ENCODE measurements at places on chromosomes 6 and 20.

- no peak for DNase-seq
Measured at GRCh38 chr20:23224806-23225205, 125.8 kb upstream of the NXT1 start.

- DNase-seq: no peak
Measured at GRCh38 chr6:140485740-140486449, 1111.4 kb upstream of the CITED2 start.

GRCh38 chr6:155399062-155399744, 56.4 kb downstream of the NOX3 start:
- no peak for DNase-seq

DNA sequence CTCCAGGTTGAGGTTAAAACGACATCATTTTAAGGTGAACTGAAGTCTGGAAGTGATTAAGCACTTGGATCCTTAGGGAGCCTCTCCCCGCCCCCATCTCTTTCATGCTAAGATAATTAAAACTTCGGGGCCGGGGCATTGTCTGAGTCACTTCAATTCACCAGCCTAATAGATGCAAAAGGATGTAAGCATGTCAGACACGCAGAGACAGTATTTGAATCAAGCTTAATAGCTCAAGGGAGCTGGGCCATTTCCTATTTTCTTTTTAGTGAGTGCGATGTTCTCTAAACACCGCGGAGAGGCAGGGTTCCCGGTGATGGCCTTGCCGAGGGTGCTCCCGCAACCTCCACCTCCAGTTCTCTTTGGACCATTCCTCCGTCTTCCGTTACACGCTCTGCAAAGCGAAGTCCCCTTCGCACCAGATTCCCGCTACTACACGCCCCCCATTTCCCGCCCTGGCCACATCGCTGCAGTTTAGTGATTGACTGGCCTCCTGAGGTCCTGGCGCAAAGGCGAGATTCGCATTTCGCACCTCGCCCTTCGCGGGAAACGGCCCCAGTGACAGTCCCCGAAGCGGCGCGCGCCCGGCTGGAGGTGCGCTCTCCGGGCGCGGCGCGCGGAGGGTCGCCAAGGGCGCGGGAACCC, 516 bp upstream of the IRF4 start:
- DNase-seq: no peak

GRCh38 chr6:163952005-163952404, 537.5 kb downstream of the QKI start:
- DNase-seq: no peak

DNA sequence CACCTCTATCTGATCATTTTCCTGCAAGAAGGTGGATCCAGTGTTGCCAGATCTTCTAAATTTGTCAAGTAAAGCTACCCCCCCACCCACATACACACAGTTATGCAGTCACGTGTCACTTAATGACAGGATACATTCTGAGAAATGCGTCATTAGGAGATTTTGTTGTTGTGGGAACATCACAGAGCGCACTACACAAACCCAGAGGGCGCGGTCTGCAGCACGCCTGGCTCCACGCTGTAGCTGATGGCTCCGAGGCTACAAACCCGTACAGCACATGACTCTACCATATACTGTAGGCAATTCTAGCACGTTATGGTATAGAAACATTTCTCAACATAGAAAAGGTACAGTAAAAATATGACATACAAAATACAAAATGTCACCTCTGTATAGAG, 126.9 kb downstream of the SYCP2 start:
- no peak for DNase-seq

DNA sequence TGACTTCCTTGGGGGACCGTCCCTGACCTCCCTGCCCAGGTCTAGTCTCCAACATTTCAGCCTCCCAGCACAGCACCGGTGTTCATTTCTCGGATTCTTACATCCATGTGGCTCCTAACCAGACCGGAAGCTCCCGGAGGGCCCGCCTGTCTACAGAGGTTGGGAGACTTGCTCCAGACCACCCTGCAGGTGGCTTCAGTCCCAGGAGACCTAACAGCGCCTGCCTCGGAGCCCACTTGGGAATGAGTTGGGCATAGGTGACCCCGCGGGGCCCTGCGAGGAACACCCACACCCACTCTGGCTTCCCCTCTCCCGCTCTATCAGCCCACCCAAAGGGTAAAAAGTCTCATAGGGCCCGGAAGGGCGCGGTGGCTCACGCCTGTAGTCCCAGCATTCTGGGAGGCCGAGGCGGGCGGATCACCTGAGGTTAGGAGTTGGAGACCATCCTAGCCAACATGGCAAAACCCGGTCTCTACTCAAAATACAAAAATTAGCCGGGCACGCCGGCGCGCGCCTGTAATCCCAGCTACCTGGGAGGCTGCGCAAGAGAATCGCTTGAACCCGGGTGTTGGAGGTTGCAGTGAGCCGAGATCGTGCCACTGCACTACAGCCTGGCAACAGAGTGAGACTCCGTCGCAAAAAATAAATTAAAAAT, 5.4 kb downstream of the DPPA5 start:
- DNase-seq: no peak

GRCh38 chr6:158445426-158446085, 114.3 kb upstream of the TMEM181 start:
- DNase-seq: no peak

GRCh38 chr20:63896264-63897105, 1.6 kb downstream of the DNAJC5 start:
- DNase-seq: no peak

GRCh38 chr6:47897247-47897646, 115.4 kb downstream of the OPN5 start:
- no peak for DNase-seq

GRCh38 chr6:73803562-73804241, 107.7 kb downstream of the CD109 start:
- peak; percentile 7 for DNase-seq

DNA sequence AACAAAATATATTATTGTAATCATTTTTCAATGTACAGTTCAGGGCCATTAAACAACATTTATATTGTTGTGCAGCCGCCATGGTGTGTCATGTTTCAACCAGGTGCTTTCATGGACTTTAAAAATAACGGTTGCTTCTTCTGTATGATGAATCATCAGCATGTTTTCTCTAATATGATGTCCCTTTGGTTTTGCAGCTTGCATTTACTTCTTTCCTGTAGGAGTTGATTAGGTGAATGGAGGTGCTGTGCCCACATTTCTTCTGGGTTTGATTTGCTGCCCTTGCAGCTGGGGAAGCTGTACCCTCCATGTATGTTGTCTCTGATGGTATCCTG, 54.9 kb upstream of the TULP4 start:
- no peak for DNase-seq

- DNase-seq: no peak
Measured at GRCh38 chr20:8094415-8094818, 37.6 kb upstream of the PLCB1 start.

DNA sequence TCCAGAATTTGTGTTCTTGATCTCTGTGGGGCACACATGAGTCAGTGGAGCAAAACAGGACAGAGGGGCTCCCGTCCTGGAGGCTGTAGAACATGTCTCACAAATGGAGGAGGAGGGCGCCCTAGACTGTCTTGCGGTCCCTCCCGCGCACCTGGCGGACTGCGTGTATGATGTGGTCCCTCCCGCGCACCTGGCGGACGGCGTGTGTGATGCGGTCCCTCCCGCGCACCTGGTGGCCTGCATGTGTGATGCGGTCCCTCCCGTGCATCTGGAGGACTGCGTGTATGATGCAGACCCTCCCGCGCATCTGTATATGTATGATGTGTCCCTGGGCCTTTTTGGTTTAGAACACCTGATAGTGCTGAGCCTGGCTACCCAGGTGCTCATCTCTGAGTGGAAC, 158.9 kb upstream of the RIN2 start:
- DNase-seq: no peak

DNA sequence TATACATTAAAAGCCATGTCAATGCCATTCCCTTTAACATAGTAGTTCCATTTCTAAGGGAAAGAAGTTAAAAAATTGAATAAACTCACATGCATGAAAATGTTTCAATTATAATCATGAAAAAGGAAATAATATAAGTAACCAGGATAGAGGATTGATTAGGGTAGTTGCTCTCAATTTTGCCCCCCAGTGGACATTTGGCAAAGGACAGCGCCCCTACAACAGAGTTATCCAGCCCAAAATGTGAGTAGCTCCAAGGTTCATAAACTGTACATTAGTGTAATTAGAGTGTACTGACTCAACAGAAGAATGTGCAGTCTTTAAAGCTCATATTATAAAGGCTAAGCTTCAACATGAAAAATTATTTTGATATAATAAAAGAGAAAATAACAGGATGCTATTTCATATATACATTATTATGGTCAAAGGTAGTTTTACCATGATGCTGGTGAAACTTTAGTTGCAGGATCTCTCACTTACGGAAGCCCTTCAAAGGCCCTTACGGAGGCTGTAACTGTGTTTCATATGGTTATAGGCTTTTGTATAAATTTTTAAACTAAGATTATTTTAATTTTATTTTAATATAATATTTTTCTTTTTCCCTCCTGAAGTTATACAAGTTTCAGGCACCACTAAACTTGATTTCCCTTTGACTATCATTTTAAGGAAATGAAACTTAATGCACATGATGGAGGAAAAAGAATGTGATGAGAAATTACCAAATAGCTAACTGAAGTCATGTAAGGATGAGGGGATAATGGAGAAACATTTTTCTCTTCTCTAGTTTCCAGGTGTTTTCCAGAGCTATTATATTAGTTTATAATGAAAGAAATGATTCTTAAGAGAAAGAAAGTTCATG, 403.6 kb downstream of the PLCB1 start:
- peak; percentile 15 for DNase-seq

GRCh38 chr6:46815130-46815529, 21.9 kb downstream of the MEP1A start:
- DNase-seq: no peak

DNA sequence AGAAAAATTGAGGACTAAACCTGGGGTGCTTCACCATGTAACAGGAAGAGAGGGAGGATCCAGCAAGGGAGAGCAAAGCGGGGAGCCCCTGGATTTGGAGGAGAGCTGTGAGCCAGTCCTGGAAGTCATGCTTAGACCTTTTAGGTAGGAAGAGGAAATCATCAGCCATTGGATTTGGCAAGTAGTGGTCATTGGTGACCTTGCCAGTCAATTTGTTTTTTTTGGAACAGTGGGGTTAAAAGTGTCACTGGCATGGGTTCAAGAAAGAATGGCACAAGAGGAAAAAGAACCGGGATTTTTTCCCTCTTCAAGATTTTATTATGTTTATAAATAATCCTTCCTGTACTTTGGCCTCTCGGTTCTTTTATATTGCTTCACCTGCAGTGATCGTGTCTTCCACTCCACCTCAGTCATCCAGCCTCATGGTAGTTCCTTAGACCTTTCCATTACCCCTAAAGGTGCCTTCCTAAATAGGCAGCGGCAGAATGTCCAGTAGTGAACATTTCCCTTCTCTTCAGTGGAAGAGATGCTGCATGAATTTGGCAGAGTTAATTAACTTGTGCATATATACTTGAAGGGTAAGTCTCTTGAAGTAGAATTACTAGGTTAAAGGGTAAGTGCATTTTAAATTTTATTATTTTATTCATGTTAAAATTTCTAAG, 124.7 kb downstream of the QKI start:
- DNase-seq: no peak

DNA sequence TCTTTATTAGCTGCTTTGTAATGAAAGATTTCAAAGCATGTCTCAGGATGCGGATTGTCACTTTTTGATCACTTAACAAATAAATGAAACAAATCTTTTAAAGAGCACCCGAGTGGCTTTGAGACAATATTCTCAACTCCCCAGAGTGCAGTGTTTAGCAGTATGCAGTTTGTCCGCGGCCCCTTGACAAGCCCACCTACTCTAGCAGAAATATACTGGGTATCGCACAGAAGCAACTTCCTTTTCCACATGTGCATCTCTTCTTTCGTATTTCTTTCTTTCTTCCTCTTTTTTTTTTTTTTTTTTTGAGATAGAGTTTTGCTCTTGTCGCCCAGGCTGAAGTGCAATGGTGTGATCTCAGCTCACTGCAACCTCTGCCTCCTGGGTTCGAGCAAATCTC, 84.5 kb upstream of the FAM184A start:
- DNase-seq: no peak

GRCh38 chr6:112061605-112062004, 7.7 kb downstream of the CCN6 start:
- no peak for DNase-seq

GRCh38 chr6:167103041-167103891, 19.6 kb upstream of the CCR6 start:
- no peak for DNase-seq

DNA sequence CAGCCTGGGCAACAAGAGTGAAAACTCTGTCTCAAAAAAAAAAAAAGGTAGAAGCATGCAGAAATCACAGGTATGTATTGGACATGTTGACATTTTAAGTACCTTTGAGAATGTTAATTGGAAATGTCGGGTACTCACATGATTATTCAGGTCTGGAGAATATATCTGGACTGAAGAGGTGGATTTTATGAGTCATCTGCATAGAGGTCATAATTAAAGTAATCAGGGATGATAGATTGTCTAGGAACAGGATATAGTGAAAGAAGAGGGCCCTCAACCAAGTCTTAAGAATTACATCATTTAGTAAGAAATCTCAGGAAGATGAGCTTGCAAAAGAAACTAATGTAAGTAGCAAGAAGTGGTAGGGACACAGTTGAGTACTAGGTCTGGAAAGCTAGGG, 212.5 kb downstream of the UTRN start:
- no peak for DNase-seq

DNA sequence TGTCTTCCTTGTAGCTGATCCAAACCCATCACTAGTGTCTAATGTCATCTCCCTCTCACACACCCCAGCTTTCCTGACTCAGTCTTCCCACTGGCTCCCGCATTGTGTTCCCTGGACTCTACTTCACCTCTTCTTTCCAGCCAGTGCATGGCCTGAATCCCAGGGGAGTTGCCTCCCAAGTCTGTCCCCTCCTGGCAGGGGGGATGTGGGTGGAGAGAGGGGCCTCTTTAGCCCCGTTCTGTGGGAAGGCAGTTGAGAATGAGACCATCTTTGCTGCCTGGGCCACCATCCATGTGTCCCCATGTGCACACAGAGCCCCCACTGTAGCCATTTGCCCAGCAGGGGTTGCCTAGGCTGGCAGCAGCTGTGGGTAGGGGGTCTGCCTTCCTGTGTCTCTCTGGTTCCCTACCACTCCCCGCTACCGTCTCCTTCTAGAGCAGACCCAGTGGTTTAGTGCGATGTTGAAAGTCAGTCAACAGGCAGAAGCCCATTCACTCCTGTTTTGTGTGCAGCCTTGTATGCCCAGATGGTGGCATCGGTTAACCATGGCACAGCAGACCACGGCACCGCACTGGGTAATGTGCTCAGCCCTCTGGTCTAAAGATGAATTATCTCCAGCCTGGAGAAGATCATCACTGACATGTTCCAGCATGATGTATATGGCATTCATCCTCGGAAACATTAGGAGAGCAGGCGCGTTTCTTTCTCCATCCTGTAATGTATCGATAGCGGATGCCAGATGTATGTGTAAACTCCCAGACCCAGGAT, 178.8 kb upstream of the SNX9 start:
- no peak for DNase-seq

GRCh38 chr20:23021541-23021940, 13.6 kb upstream of the SSTR4 start:
- no peak for DNase-seq

DNA sequence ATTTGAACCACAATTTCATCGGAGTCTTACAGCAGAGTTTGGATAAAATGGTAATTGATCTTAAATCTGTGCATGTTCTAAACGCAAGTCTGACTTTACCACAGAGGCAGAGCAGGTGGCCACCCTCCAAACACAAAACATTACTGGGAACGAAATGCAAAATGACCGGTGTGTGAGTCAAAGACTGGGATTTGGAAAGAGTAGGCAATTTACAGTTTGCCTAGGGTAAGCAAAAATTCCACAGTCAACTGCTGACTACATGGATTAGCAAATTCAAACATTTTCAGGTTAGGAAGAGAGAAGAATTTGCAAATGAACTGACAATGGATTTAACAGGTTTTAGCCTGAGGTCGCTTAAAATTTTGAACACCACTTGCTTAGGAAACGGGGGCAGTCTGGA, 444.4 kb downstream of the HDGFL1 start:
- DNase-seq: no peak
